ENCODE measurements at places on chromosomes 5 and 9. TPM values are rescaled to one million over a fixed set of nuclear protein-coding genes. Genes with fewer than 3 reads are reported as not detected.

Gene BTNL3
- 0.11 TPM for polyA plus RNA-seq

Gene CD180
- polyA plus RNA-seq: 0.43 TPM

DNA sequence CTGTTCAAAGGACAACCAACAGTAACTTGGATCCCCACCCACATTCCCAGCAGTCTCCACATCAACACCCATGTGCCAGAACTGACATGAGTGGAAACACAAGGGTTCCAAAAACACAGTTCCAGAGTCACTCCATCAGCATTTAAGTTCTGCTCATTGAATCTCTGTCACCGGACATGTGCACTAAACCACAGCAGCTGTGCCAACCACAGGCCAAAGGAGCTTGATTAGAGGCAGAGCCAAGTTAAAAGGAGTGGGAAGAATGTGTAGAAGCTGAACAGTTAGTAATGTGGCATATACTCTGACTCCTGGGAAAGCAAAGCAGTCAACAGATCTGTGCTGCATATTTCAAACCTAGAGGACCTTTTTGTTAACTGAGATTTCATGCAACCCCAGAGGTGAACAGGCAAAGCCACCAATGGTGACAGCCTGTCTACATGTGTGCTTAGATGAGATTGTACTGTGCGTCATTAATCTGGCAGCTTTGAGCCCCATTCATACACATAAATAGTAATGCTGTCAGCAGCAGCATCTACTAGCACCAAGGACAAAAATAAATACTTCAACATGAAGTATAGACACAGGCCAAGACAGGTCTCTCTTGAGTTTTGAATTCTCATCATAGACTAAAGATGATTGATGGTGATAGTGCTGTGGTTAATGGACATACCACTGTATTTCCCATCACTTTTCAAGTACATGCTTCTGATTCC is 16.4 kb upstream of the FST start:
- no peak for DNase-seq

- DNase-seq: no peak
Measured at GRCh38 chr5:110561510-110561909, 165.0 kb downstream of the TMEM232 start.

DNA sequence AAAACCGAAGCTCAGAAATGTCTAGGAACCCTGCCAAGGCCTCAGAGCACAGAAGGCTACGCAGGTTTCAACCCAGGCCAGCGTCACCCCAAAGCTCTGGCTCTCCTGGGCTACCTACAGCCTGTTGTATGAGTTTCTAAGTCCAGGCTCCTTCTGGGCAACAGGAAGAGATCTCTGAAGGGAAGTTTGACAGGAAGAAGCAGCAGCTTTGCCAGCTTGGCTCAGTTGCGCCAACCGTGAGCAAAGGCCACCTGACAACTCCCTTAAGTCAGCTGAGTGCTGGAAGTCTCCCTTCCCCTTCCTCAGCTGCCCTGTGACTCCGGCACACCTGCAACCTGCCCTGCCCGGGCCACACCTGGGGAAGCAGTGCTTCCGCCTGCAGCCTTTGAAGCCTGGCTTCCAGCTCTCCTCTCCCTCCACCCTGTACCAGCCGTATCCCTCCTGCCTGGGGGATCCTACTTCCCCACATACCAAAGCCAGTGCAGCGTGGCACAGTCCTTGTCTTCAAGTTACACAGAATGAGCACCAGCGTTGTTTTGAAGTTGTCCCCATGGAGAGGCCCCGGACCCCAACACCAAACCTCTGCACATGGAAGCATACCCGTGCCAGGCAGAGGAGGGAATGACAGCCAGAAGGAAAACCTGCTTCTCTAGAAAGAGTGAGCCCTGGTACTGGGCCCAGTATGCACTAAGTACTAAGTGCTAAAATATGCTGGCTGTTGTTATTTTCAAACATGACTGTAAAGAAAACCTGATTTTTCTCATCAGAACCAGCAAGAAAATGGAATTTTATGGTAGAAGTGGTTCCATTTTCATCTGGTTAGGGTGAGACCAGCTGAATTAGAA is 36.5 kb downstream of the SHB start:
- no peak for DNase-seq

All from left renal pelvis (tissue), 4 donors.